ENCODE measurements at places on chromosomes 12 and 14. TPM values are rescaled to one million over a fixed set of nuclear protein-coding genes. Genes with fewer than 3 reads are reported as not detected.

The KRT73 gene
- not detected for total RNA-seq

GRCh38 chr12:122184517-122184916 is 1.6 kb downstream of the LRRC43 start:
- no peak for DNase-seq

DNA sequence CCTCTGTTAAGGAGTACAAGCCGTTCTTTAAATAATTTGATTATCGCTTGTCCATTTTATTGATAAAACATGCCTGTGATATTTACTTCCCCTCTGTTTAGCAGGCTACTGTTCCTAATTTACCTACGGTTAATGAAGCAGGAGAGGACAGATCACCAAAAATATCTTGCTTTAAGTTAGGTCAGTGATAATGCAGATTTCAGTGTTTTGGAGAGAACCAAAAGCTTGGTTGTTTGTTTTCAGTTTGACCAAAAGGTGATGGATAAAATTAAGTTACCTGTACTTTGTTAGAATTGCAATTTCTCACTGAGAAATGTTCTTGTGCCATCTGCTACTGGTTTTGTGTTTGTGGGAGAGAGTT is 958 bp downstream of the SPATS2 start:
- DNase-seq, result no peak

- no peak for DNase-seq
These were observed 21.7 kb downstream of the XRCC3 start for GRCh38 chr14:103693515-103693914.

- DNase-seq, result peak; percentile 84
These were observed 7.1 kb downstream of the LTBP2 start for GRCh38 chr14:74604911-74605310.

The ITGA7 gene
- total RNA-seq, result 1.3 TPM

DNA sequence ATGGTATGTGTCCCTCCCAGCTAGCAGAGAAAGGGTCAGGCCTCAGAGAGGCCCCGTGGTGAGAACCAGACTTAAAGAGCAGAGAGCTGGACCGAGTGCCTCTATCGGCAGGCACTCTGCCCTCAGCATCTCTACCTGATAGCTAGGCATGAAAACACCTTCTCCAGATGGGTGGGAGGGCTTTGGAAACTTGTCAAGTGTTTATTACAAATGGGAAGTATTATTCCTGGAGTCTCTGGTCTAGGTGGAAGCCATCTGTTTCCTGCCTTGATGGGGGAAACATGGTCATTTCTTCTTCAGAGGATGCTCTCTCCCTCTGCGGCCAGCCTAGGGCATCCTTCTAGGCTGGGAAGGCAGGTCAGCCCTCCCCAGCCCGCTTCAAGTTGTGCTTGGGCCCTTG is 2.3 kb downstream of the TMEM63C start:
- no peak for DNase-seq

DNA sequence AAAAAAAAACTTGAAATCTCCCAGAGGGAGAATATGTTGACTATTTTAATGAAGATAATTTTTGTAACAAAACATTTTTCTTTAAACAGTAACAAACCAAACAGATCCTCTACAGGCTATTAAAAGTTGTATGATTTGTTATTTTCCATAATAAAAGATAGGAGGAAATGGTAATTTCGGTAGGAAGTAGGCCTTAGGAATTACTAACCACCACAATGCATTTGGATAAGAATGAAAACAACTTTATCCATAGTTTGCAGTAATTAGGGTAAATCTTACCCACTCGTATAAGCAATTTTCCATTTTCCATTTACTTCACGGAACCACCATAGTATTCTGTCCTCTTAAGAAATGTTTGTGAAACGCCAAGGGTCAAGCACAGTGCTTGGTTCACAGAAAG is 6.0 kb downstream of the USP44 start:
- DNase-seq, result no peak

GRCh38 chr12:106345746-106346145 is 11.8 kb upstream of the POLR3B start:
- DNase-seq, result peak; percentile 69

DNA sequence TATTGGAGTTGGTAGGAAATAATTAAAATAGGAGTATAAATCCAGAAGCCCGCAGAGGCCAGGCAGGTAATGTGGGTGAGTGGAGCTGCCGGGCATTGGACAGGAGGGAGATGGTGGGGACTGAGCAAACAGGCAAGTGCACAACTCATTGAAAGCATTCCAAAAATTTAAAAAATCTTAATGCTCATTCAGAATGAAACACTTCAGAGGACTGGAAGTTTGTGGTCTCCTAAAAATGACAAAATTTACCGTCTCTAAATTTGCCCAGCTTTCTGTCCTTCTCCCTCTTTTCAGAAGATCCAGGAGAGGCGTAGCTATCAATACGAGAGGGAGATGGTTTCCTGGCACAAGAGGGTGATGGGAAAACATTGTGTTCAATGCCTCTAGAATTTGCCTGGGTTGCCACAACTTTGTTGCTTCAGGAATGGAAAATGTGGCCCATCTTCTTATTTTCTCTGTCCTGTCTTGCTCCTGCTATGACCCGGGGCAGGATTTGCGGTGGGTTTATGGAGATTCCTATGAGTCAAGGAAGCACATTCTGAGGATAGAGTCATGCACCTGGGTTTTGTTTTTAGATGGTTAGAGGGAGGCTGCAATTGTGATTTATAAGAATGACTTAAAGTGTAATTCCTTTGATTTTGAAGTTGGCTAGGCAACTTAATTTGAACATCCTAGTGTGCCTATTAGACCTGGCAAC is 72.2 kb downstream of the BORCS5 start:
- DNase-seq, result no peak

GRCh38 chr14:54593860-54594259 is 26.9 kb downstream of the SAMD4A start:
- DNase-seq, result peak; percentile 44

GRCh38 chr12:95498968-95499367 is 25.0 kb downstream of the METAP2 start:
- DNase-seq, result no peak

DNA sequence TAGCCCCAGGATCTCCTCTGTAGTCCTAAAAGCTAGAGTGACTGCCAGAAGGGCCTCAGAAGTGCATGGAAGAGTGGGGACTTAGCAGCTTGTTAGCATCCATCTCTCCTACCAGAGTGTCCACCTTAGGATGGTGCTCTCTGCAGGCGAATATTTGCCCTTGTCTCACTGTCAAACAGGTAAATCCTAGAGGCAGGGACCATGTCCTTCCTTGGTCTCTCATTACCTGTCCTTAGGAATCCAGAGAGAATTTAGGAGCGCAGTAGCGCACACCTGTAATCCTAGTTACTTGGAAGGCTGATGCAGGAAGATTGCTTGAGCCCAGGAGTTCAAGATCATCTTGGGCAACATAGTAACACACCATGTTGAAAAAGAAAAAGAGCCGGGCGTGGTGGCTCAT is 21.4 kb downstream of the AGAP2 start:
- no peak for DNase-seq

DNA sequence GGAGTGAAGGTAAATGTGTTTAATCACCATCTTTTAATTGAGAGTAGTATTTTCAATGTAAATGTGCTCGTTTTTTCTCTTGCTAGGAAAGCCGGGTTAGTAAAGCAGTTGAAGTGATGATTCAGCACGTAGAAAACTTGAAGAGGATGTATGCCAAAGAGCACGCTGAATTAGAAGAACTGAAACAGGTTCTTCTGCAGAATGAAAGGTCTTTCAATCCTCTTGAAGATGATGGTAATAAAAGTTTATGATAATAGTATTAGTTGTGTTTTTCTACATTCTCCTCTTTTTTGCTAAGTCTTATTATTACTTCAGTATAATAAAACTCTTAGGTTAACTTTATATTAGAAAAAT is 93.9 kb downstream of the DNAI7 start:
- DNase-seq, result no peak

The TTC7B gene
- total RNA-seq, result 25.8 TPM

The KRT5 gene
- 0.32 TPM for total RNA-seq

The PLEKHG3 gene
- total RNA-seq, result 8.7 TPM

- DNase-seq, result no peak
These were observed 10.7 kb upstream of the SLC6A13 start for GRCh38 chr12:273382-273781.

DNA sequence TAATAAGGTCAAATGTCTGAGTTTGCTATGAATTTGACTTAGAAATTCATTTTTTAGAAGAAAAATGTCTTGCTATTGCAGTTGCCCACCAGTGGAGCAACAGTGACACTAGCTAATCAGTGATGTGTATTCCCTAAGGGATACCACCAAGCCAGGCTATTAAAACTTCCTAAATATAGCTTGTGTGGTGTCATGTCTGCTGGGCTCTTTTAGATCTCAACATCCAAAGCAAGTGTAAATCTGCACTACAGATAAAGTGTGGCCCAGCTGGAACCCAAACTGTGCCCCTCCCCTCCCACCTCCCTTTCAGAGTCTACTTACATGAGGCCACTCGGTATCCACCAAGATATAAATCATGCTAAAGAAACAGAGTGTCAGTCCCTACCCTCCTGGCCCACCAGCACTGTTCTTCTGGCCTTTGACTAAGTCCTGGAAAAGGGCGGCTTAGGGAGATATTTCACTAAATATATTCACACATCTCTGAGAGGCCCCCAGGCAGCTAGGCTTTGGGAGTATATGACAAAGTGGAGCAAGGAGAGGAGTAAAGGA is 53.8 kb downstream of the SLC35F4 start:
- DNase-seq, result no peak

The OR6C6 gene
- not detected for total RNA-seq

DNA sequence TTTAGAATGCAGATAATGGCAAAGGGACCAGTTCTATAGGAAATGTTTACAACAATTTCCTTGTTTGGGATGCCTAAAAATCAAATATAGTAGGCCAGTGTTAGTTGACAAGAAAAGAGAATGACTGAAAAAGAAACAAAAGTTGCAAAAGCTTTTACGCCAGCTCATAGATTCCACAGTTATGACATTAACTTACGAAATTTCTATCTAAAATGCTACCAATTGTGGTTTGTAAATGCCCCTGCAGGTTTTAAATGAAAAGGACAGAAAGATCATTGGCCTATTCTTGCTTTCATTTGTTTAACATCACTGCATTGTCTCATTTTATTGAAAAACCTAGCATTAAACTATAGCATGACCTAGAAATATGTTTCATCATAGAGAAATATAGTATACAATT is 345.8 kb downstream of the CCDC91 start:
- DNase-seq, result peak; percentile 85

DNA sequence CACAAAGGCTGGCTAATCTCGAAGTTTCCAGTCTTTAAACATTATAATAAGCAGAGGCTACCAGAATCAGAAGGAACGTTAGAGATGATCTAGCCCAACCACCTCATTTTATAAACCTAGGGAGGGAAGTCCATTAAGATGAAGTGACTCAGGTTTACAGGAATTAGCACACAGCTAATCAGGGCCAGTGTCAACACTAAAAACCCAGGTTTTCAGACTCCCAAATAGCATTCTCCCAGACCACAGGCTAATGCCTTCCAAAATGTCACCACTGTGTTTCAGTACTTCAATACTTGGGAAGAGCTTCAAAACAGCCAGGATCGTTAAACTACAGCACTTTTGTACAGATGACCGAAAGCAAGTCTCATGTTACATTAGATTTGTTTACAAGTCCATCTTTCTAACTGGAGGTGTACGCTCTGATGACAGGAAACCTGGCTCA is 89.2 kb downstream of the FOXN3 start:
- peak; percentile 72 for DNase-seq

- no peak for DNase-seq
These were observed 149.1 kb downstream of the TSPAN9 start for GRCh38 chr12:3226264-3226663.

The IL26 gene
- total RNA-seq, result not detected

GRCh38 chr12:116273813-116274550 is 3.5 kb downstream of the MED13L start:
- DNase-seq, result no peak

The GPHN gene
- total RNA-seq, result 9.1 TPM

DNA sequence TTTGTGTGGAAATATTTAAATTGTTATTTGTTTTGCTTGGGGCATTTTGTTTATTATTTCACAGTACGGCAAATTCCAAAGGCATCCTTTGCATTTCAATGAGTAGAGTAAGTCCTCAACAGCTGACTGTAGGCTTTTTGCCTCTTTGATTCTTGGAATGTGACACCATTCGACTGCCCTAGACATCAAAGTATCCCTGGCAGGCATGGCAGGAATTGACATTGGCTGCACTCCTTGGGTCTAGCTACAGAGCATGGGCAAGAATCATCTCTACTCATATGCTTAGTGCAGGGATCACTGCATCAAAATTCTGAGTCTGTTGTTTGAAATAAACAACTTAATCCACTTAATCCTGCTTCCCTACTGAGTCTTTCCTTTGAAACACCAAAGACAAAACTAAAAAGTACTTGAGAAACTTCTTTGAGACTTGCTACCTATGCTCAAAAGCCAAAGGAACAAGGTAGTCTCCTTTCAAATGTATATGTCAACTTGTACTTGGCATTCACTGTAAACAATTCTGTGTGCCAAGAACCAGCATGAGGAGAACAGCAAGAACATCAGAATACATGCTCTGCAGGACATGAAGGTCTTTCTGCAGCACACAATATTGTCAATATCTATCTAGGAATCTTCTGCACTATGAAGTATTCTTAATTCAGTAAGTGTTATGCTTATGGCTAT is 1569.0 kb upstream of the FLRT2 start:
- no peak for DNase-seq

GRCh38 chr12:127147724-127148123 is 1119.2 kb upstream of the TMEM132C start:
- DNase-seq, result no peak

DNA sequence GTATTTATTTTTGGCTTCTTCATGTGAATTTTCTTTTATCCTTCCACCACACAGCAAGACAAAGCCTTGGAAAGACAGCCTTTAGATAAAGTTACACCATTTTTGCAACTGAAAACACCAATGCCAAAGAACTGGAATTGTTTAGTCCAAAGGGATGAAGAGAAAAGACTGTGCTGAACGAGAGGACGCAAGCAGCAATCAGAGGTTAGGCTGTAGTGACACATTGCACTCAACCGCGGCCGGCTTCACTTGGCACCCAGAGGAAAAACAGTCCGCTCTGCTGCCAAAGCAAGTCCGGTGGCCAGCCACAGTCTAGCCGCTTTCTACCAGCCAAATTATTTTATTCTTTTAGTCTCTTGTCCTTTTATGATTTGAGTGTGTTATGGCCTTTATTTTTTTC is 49.1 kb upstream of the KCNJ8 start:
- DNase-seq, result no peak

The DCAF11 gene
- total RNA-seq, result 45.1 TPM

- DNase-seq, result no peak
These were observed 235.5 kb downstream of the TMEM121 start for GRCh38 chr14:105761842-105762241.

GRCh38 chr12:39389399-39390150 is 53.3 kb downstream of the KIF21A start:
- no peak for DNase-seq

- no peak for DNase-seq
These were observed 29.6 kb downstream of the BEGAIN start for GRCh38 chr14:100557658-100558057.
